ENCODE measurements at places on chromosomes 16 and 17.
A peak's percentile ranks its signal among the peaks of the same experiment; 100 is the strongest.

DNA sequence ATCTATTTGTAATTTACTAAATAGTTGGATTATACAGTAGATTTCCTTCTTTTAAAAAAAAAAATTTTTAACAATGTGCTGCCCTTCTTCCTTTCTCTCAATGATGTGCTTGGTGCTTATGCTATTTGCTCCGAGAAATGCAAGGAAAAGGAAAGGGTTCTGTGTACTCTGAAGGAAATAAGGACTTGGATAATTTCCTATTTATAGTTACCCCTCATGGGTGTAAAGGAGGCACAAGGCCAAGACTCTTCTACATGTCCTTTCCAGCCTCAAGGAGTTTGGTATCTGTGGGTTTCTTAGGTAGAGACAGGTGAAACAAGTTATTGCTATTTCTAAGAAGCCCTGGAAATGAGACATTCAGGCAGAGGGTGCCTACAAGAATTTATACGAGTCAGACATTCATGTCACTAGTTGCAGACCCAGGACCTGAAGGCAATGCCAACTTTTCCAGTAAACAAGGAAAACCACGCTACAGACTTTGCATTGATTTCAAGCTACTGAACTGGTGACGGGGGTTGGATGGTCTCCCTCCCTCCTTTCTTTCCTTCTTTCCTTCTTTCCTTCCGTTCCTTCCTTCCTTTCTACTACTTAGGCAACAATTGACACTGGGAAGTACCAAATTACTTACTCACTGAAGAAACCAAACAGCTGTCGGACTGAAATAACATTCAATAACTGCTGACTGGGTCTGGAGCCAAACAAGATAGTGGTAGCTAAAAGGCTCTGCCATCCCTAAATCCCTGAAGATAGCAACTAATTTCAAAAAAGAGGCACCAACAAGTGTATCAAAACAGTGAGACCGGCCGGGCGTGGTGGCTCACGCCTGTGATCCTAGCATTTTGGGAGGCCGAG is 33.8 kb upstream of the GHDC start:
- no peak for DNase-seq

DNA sequence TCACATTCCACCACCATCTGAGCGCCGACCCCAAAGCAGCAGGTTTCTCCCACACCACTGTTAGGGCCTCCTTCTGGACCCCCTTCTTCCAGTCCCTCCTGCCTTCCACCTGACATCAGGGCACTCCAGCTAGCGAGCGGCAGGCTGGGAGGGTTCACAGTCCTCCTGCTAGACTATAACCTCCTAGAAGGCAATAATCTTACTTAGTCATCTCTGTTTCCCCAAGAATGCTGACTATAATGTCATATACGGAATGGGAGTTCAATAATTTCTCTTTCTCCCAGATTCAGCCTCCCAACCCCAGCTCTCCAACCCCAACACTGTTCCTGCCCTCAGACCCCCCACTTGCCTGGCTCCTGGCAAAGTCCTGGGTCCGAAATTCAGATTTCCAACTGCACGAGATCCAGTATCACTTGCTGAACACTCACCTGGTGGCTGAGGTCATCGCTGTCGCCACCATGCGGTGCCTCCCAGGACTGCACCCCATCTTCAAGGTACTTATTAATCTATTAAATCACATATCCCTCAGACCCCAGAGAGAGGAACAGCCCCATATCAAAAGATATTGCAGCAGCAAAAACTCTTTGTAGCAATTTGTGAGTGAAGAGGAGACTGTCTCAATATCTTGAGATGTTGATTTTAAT is 5.6 kb downstream of the ALOX12 start:
- no peak for DNase-seq

DNA sequence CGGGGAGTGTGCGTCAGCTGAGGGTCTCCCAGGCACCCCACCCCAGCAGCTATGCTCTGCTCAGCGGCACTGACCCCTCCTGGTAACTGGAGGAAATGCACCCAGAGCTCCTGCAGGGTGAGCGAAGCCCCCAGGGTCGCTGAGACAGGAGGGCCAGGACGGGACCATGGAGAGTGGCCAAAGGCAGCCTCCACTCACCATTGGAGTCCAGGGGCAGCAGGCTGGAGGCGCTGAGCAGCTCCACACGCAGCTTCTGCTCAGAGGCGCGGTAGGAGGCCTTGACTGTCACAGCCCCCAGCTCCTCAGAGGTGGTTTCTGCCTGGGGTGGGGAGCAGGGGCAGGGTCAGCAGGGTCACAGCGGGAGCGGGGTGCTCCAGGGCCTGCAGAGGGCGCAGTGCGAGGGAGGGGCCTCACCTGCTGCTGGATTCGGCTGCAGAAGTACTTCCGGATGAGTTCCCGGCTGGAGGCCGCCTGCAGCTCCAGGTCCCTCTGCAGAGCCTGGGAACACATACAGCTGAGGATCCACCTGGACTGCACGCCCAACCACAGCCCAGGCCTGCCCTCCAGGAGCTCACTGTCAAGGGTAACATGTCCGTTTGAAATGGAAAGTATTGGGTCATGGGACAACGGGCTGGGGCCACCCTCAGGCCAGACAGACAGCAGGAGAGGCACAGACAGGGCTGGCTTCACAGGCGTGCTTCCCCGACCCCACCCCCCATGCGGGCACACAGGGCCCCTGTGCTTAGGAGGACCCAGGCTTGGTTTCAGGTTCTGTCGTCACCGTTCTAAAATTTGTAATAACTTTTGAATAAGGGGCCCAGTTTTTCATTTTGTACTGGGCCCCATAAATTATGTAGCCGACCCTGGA is 13.8 kb downstream of the UNC13D start:
- DNase-seq, result peak; percentile 27

- DNase-seq, result no peak
Observed at GRCh38 chr16:62077998-62078397, 41.8 kb upstream of the CDH8 start.

DNA sequence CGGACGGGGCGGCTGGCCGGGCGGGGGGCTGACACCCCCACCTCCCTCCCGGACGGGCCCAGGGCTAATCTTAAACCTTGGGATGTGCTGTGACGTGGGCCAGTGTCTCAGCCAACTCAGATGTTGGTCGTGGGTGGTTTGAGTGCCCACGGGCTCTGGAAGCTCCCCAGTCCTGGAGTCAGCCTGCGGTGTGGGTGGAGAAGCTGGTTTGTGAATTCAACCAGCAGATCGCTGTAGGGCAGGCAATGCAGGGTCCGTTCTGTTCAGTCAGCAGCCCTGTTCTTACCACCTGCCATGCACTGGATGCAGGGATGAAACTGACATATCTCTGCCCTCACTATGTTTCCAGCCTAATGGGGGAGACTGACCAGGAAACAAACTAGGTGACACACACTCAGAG is 8.0 kb upstream of the ZNF500 start:
- no peak for DNase-seq

- DNase-seq, result peak; percentile 23
Observed at GRCh38 chr17:37608351-37609169, 658 bp downstream of the SYNRG start.

- DNase-seq, result no peak
Observed at GRCh38 chr17:8155996-8156245, 3.7 kb upstream of the PER1 start.

- no peak for DNase-seq
Observed at GRCh38 chr17:6249732-6250131, 179.6 kb downstream of the WSCD1 start.

DNA sequence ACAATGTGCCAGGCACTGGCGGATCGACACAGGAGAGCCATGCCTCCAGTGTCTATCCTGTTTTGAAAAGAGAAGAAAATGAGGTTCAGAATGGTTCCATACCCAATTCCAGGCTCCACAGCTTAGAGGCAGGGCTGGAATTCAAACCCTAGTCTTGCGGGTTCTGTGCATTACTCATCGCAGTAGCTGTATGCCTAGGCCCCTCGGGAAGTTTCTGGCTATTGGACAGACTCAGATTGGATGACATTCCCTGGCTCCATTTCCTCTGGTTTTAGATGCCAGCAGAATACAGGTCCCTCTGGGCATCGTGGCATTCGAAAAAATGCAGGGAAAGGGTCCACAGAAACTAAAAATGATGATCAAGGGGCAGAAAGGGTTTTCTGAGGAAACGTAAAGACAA is 184.7 kb downstream of the COPRS start:
- DNase-seq, result no peak

- DNase-seq, result no peak
Observed at GRCh38 chr17:65750631-65751115, 189.2 kb upstream of the AXIN2 start.

- DNase-seq, result no peak
Observed at GRCh38 chr17:81499601-81499970, 13.0 kb downstream of the ACTG1 start.

GRCh38 chr17:78847052-78847451 is 6.4 kb upstream of the USP36 start:
- no peak for DNase-seq

- DNase-seq, result no peak
Observed at GRCh38 chr16:72072514-72073342, 9.7 kb downstream of the HPR start.

- peak; percentile 28 for DNase-seq
Observed at GRCh38 chr16:89917773-89918452, 749 bp upstream of the MC1R start.

GRCh38 chr16:47278306-47278970 is 134.7 kb upstream of the NETO2 start:
- DNase-seq, result no peak

DNA sequence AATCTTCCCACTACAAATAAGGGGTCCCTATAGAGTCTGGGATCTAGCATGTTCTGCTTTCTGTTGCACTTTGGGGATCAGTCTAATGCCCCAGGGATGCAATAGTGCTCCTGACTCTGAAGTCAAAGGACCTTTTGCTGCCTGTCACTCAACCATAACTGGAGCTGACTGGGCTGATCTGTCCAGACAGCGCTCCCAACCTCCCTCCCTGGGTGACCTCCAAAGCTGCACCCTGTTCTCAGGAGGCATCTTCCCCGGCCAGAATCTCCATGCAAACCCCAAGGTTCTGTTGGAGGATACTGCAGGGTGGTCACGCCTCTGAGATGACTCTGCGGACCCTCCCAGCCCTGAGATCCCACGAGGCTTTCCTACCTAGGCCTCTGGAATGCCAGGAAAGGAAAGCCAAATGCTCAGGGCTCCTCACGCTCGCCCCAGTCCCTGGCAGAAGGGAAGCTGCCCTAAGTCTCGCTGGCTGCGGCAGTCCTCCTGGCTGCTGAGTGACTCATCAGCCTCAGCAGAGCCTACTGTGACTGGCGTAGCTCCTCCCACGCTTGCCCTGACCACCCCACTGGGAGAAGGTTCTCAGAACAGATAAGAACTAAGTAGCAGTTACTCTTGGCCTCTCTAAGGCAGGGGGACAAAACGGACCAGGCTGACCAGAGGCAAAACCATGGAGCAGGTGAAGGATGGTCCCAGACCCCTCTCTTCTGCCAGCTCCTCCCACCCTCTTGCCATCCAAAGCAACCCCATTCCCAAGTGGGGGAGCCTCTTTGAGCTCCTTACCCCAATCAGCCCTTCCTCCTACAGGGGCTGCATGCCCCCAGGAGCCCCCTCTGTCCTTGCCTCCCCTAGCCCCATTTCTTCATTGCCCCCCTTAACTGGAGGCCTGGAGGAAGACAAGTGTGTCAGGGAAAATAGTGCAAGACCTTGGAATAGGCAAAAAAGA is 124.1 kb upstream of the TNRC6C start:
- no peak for DNase-seq

GRCh38 chr16:17830651-17831050 is 359.9 kb upstream of the XYLT1 start:
- no peak for DNase-seq

DNA sequence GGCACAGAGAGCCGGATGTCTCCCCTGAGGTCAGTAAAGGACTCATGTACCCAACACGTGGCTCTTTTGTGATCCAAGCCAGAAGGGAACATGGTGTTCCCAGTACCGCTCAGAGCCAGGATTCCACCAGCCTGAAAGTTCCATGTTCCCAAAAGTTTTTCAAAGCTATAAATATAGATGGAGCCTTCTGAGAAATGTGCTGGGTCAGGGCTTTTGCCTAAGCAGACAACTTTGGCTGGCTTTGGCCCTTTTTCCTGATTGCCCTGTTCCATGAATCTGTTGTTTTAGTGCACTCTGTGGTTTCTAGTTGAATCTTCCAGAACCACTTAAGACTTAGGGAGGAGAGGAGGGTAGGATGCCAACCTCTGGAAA is 128.5 kb upstream of the HS3ST2 start:
- DNase-seq, result no peak

- DNase-seq, result no peak
Observed at GRCh38 chr16:67543582-67543981, 15.0 kb downstream of the RIPOR1 start.

GRCh38 chr16:787978-788398 is at the start of gene RPUSD1:
TSS of gene RPUSD1 (minus strand) at chr16:788381. CDS start at chr16:787737, 644 bp downstream.
- no peak for DNase-seq

DNA sequence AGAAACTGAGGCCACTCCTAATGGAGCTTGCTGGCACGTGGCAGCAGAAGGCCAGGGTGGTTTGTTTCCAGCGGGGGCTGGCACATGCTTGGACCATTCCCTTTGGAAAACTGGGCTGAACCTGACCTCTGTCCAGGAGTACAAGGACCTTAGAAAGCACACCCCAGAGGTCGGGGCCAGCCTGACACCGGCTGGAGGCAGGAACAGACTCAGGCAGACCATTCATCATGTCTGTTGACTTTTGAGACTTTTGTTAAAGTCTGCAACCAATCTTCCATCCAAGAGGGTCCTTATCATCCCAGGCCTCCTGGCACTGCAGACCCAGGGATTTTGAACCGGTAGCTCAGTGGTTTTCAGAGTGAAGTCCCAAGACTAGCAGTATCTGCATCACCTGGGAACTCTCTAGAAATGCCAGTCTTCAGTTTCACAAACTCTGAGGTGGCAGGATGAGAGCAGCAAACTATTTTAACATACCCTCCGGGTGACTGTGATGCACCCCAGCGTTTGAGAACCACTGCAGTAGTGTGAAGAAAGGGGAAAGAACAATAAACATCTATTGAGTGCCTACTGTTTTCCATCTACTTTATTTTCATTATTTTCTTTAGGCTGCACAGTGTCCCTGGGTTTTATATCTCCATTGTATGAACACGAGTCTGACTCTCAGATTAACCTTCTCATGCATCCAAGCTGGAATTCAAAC is 145.3 kb upstream of the PLCG2 start:
- DNase-seq, result no peak

- DNase-seq, result no peak
Observed at GRCh38 chr17:32565401-32565800, 78.6 kb downstream of the CDK5R1 start.

All from activated naive CD4-positive, alpha-beta T cell (primary cell).